ENCODE measurements at places on chromosomes 4 and X. TPM values are rescaled to one million over a fixed set of nuclear protein-coding genes. Genes with fewer than 3 reads are reported as not detected.

GRCh38 chrX:134482371-134482770 lies 22.4 kb downstream of the HPRT1 start:
- no peak for DNase-seq

BTC gene
- 7.6 TPM for total RNA-seq

CENPVL2 gene
- total RNA-seq, result not detected

DNA sequence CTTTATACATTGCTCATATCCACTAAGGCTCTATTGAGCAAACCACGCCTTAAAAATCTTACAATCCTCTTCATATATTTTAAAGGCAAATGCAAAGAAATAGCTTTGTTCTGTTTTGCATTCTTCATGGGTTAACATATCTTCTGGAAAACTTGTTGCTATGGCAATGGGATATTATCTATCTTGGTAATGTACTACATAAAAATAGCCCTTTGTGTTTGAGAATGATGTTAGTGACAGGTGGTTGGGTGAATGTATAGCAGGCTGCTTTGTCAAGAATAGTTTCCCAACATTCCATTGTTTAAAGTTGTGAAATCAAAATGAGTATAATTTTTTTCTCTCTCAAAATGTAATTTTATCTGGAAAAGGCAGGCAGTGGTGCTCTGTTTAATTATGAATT lies 16.8 kb downstream of the REPS2 start:
- DNase-seq, result no peak

LRP2BP gene
- 2.8 TPM for total RNA-seq

LRCH2 gene
- 10.2 TPM for total RNA-seq

GRCh38 chr4:76654084-76654483 lies 219.1 kb downstream of the SHROOM3 start:
- no peak for DNase-seq

DNA sequence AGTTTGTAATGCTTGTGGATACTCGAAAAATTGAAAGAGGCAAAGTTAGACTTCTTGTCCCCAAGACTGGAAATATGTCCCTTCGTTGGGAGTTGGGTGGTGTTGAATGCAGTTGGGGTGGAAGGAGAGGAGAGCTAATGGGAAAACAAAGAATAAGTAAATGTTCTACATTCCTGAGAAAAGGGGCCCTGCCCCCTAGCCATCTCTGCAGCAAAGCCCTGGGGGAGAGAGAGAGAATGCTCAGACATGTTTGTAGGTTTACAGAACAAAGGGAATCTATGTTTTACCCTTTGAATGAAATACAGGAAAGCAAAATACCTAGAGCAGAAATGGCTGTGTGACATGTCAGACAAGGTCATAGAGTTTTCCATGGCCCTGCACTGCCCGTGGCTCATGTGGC lies 88.1 kb downstream of the RASL11B start:
- DNase-seq, result no peak

GRCh38 chr4:33395731-33396485 lies 2675.7 kb downstream of the PCDH7 start:
- DNase-seq, result peak; percentile 68

DNA sequence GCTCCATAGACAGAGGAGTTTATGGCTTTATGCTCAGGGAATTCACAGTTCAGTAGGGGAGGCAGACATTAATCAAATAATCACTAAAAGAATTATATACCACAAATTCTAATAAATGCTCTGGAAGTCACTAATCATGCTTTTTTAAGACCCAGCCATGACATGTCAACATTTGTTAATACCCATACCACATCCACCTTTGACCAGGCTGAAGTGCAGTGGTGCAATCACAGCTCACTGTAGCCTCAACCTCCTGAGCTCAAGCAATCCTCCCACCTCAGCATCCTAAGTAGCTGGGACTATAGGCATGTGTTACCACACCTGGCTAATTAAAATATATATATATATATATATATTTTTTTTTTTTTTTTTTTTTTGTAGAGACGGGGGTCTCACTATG lies 12.8 kb upstream of the SCD5 start:
- no peak for DNase-seq

MSANTD1 gene
- 4.9 TPM for total RNA-seq

DNA sequence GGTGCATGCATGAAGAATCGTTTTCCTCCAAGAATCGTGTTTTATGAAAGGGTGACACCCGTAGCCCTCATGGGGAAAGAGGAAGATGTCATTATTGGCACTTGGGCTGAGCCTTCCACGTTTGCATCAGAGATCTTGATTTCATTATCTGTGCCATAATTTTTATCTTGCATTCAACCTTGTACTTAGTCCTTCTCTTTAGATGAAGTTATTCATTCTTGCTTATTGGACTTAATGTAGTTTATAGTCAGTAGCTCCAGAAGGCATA lies 66.8 kb downstream of the GAB1 start:
- DNase-seq, result no peak

GRCh38 chrX:112865464-112866025 lies 24.9 kb upstream of the AMOT start:
- DNase-seq, result no peak

ANXA10 gene
- not detected for total RNA-seq

DNA sequence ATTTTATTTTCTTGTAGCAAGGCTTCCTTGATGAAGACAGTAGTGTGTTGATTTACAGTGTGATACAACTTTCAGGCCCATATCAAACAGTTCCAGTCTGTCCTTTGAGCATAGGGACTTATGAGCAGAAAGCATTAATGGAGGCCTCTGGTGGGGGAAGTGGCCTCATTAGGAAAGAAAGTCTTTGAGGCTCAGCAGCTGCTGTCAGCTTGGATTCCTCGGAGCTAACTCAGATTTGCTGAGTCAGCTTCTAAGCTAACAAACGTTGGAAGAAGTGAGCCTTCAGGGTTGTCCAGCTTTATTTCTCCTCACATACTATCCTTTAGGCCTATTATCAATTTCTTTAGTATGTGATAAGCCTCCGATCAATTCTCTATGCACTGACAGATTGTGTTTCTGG lies 15.8 kb upstream of the SFRP2 start:
- no peak for DNase-seq

WNK3 gene
- total RNA-seq, result 3.8 TPM

DNA sequence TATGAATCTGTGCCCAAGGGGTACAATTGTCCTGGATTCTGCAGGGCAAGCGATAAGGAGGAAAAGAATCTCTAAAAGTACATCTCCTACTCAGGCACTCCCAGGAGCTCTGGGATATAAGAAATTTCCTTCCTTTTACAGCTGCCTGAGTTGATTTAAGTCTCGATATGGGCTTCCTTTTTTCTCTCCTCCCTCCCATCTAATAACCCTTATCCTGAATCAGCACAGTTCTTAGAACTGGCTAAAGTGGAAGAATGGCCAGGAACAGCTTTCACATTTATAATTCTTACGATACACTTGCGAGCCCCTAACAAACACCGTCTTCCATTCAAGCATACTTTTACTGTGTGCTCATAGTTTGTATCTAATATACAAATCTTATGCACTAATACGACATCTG lies 21.2 kb downstream of the LRP2BP start:
- DNase-seq, result no peak

DNA sequence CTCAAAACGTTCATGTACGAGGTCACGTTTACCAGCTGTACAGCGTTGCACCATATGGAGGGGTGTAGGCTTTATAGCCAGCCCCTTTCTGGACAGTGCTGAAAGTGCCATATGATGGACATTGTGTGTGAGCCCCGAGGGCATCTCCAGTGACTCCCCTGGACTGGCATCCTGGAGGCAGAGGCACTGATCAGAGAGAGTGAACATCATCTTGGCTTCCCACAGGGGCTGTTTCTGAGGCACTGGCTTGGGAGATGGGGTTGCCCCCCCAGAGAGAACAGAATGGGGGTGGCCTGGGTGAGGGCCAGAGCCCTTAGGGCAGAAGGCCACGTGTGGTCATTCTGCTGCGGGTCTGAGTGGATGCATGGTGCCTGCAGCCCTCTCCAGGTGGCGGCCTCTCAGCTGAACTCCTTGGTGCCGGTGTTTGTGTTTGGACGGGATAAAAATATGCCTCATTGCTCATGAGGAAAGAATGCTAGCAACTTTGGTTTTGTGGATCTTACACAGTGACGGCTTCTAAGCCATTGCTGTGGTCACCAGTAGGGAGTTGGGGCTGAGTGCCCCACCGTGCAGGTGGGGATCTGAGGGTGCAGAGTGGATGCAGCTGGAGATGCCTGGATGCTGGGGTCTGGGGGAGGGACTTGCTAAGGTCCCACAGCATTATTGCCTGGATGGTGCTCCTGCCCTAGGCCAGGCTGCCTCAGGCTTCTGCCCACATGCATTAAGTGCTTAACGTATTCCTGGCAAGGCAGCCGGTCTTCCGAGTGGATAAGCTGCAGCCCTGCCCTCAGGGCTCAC lies 3.4 kb downstream of the WFS1 start:
- peak; percentile 87 for DNase-seq

Measured in thyroid gland (tissue), 4 donors.